ENCODE measurements at places on chromosomes 3 and 15.

DNA sequence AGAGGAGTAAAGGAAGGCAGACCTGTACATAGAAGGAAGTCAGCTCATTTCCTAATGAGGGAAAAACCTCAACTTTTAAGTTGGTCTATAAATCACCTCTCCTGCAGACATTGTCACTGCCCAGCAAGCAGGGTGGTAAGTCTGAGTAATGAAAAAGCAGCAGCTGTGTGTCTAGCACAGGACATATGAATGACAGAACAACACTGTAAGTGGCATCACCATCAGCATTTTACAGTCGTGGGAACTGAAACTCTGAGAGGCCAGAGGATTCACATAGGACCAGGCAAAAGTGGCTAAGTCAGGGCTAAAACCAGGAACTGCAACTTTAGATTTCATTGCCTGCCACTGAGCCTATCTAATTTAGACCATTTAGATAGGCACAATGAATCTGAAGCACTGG is 235.6 kb downstream of the CLSTN2 start:
- H3K4me3 ChIP-seq, result no peak overlapping the region
- no peak overlapping the region for H3K27ac ChIP-seq
- no peak for DNase-seq
- H3K27me3 ChIP-seq, result no peaks in the 10 kb centered on the region
- H3K4me1 ChIP-seq, result no peaks in the 10 kb centered on the region
- H3K36me3 ChIP-seq, result no peaks in the 10 kb centered on the region

GRCh38 chr3:159536876-159537275 is 451.8 kb upstream of the IL12A start:
- no peaks in the 10 kb centered on the region for H3K4me1 ChIP-seq
- no peaks in the 10 kb centered on the region for H3K27me3 ChIP-seq
- no peaks in the 10 kb centered on the region for H3K36me3 ChIP-seq
- no peak overlapping the region for H3K27ac ChIP-seq
- H3K4me3 ChIP-seq, result no peak overlapping the region

DNA sequence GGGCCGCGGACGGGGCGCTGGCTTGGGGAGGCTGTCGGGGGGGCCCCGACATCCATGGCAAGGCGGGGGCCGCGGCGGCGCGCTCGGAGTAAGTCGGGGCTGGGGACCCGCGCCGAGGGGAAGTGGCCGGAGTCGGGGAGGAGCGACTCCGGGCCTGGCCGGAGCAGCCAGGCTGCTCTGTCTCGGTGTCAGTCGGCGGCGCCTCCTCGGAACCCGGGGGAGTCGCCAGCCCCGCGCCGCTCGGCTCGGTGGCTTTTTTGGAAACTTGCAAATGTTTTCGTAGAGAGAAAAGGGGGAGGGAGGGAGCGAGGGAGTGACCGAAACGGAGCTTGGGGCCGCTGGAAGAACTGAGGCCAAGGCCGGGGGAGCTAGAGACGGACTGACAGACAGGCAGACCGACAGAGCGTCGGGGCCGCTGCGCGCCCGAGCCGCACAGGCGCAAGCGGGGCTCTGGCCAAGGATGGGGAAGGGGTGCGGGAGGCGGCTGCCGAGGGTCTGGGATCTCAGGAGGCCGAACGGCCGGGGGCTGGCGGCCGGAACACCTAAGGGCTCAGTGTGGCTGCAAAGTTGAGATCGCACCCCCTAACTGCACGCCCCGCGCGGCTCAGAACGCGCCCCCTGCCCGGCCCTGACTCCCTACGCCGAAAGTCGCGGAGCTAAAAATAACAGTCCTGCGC is 5.0 kb downstream of the PTH1R start:
- no peak for DNase-seq
- H3K36me3 ChIP-seq, result no peaks in the 10 kb centered on the region
- H3K27ac ChIP-seq, result no peak overlapping the region
- no peaks in the 10 kb centered on the region for H3K4me1 ChIP-seq

DNA sequence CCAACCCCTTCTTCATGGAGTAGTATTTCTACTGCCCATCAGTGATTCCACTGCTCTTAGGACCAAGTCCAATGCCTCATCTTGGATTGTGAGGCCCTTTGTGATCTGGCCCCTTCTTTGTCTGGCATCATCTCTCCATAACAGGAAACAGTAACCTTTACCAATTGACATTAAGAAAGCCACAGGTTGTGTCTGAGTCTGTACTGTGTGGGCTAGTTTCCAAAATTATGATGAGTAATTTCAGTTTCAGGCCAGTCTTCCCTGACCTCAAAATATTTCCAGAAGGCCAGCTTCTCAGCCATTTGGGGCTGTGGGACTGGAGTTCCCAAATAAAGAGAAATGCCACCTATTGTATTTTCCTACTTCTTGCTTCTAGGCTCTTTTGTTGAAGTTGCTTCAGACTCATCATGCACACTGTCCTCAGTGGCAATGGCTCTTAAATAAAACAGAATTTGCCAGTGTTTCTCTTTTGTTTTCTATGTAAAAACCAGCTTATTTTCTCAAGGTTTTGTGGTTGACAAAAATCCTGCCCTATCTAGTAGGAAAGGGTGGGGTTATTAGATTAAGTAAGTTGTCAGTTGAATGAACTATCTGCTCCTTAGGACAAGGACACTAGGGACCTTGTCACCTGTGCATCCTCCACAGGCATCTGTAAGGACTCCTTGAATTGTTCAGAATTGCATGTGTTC is 47.0 kb upstream of the ACKR4 start:
- no peaks in the 10 kb centered on the region for H3K36me3 ChIP-seq
- peaks cover 9% of the 10 kb centered on the region for H3K4me1 ChIP-seq

- no peaks in the 10 kb centered on the region for H3K4me1 ChIP-seq
- H3K27me3 ChIP-seq, result no peaks in the 10 kb centered on the region
- no peak overlapping the region for H3K27ac ChIP-seq
- H3K36me3 ChIP-seq, result no peaks in the 10 kb centered on the region
- no peak for DNase-seq
- H3K4me3 ChIP-seq, result no peak overlapping the region
Observed at GRCh38 chr3:127114337-127115070, 78.4 kb upstream of the PRR23E start.

- H3K4me3 ChIP-seq, result no peak overlapping the region
- no peaks in the 10 kb centered on the region for H3K36me3 ChIP-seq
- H3K4me1 ChIP-seq, result no peaks in the 10 kb centered on the region
- no peaks in the 10 kb centered on the region for H3K27me3 ChIP-seq
- H3K27ac ChIP-seq, result no peak overlapping the region
Observed at GRCh38 chr3:87288446-87288845, 12.1 kb upstream of the POU1F1 start.

- no peak overlapping the region for H3K27ac ChIP-seq
- H3K27me3 ChIP-seq, result no peaks in the 10 kb centered on the region
- H3K4me3 ChIP-seq, result no peak overlapping the region
- H3K4me1 ChIP-seq, result no peaks in the 10 kb centered on the region
- DNase-seq, result no peak
- no peaks in the 10 kb centered on the region for H3K36me3 ChIP-seq
Observed at GRCh38 chr3:174061731-174062130, 664.2 kb downstream of the NLGN1 start.

GRCh38 chr15:89356634-89357298 is 22.1 kb upstream of the POLG start:
- H3K27ac ChIP-seq, result no peak overlapping the region
- no peak overlapping the region for H3K4me3 ChIP-seq
- peaks cover 29% of the 10 kb centered on the region for H3K4me1 ChIP-seq
- DNase-seq, result no peak
- no peaks in the 10 kb centered on the region for H3K36me3 ChIP-seq

DNA sequence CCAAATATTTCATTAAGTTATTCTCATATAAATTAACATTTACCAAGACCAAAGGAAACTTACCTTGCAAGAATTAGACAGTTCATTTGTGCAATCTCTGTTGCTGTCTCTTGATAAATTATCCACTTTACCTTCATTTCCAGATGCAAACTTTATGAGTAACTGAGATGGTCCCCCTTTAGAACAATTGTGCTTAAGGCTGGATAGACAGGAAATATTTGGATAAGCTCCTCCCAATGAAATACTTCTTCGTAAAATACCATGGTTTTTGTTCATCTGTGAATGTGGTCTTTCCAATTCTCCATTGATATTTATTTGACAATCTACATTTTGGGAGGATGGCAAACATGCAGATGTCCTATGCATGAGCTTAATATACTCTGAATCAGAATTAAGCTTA is 78.2 kb downstream of the NEDD4 start:
- H3K36me3 ChIP-seq, result no peaks in the 10 kb centered on the region
- no peak overlapping the region for H3K27ac ChIP-seq
- DNase-seq, result no peak
- H3K4me1 ChIP-seq, result no peaks in the 10 kb centered on the region

All from T-cell (primary cell).